ENCODE measurements at places on chromosomes 7 and 10.

GRCh38 chr7:38171623-38172391, 6.2 kb upstream of the STARD3NL start:
- DNase-seq = no peak

DNA sequence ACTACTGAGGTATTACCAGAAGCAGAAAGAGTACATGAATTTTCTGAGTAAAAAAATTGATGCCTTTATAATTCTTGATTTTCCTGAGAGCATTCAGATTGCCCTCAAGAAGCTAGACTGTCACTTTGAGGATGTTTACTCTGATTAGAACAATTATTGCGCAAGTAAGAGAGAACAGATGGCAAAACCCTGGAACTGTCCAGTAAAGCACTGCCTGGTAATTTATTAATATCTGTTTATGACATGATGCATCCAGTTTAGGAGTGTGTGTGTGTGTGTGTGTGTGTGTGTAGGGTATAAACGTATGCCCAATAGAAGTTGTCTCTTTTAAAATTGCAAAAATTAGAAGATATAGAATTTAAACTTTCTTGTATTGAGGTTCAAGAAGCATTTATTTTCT, 379.7 kb downstream of the PHTF2 start:
- DNase-seq = no peak

DNA sequence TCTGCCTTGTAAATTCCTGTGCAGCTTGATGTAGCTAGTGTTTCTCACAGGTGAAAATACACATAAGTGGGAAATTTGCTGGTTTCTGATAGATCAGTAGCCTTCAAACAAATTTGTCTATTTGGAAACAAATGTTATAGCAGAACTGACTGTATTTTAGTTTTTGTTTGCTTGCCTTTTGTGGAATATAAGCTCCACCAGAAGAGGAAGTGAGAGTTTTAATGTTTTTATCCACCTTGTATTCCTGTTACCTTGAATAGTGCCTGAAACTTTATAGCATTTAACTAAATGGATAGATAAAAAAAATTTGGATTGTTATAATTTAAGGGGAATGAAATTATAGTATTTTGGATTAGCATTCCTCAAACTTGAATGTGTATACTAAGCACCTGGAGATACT, 9.8 kb downstream of the WAC start:
- DNase-seq = no peak

GRCh38 chr7:112064627-112065385, 141.4 kb downstream of the DOCK4 start:
- DNase-seq = no peak

GRCh38 chr10:44253769-44254462, 131.0 kb downstream of the CXCL12 start:
- no peak for DNase-seq
